ENCODE measurements at places on chromosomes 3 and 15.

DNA sequence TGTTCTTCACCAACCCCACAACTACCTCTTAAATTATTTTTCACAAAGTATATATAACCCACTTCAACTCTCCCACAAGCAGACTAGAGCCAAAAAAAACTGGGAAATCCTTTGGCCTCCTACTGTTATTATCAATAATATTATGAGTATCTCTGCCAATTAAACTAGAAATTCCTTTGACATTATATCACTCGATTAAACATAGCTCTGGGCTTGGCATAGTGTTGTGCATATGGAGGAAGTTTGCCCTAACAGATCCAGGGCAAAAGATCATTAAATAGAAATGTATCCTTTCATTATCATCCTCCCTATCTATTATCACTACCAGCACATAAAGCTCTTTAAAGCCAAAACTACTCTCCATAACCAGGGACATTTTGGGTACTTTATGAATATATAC is 74.9 kb downstream of the OSBPL10 start:
- H3K36me3 ChIP-seq = no peaks in the 10 kb centered on the region
- H3K27me3 ChIP-seq = no peaks in the 10 kb centered on the region
- H3K27ac ChIP-seq = no peak overlapping the region
- no peaks in the 10 kb centered on the region for H3K4me1 ChIP-seq
- no peak for DNase-seq
- no peak overlapping the region for H3K4me3 ChIP-seq

DNA sequence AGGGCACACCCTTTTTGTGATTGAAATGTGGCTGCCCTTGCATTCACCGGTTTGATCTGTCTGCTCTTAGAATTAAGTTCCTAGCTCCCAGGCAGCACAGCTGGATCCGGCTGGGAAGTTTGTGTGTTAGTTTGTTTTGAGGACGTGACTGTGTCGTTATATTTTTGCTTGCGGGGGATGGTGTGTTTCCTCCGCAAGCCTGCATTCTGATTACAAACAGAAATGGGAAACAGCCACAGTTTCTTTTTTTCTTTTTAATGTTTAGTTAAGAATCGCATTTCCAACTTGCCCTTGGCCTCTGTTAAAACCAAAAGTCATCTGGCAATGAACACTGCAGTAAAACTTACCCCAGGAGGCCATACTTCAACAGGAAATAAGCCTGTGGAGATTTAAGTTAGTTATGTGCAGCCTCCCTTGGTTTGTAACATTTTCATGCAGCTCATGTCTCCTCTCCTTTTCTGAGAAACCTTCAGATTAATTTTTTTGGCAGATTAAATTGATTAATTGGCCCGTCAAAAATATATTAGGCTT is 888 bp downstream of the TMOD3 start:
- H3K4me1 ChIP-seq = peaks cover 36% of the 10 kb centered on the region
- peak overlapping the region; percentile 87 for H3K4me3 ChIP-seq
- peaks cover 8% of the 10 kb centered on the region for H3K36me3 ChIP-seq
- H3K27me3 ChIP-seq = no peaks in the 10 kb centered on the region
- peak overlapping the region; percentile 92 for H3K27ac ChIP-seq
- DNase-seq = no peak

GRCh38 chr3:191568206-191568605 is 107.2 kb downstream of the PYDC2 start:
- no peak overlapping the region for H3K27ac ChIP-seq
- H3K27me3 ChIP-seq = no peaks in the 10 kb centered on the region
- H3K4me1 ChIP-seq = no peaks in the 10 kb centered on the region
- DNase-seq = no peak

GRCh38 chr15:80577552-80578205 is 117.4 kb upstream of the ABHD17C start:
- H3K4me3 ChIP-seq = no peak overlapping the region
- no peak for DNase-seq
- no peaks in the 10 kb centered on the region for H3K36me3 ChIP-seq
- peaks cover 15% of the 10 kb centered on the region for H3K27me3 ChIP-seq
- H3K27ac ChIP-seq = no peak overlapping the region
- no peaks in the 10 kb centered on the region for H3K4me1 ChIP-seq

GRCh38 chr3:114809668-114810413 is 337.2 kb downstream of the ZBTB20 start:
- H3K27ac ChIP-seq = peak overlapping the region; percentile 67
- no peaks in the 10 kb centered on the region for H3K27me3 ChIP-seq
- H3K4me3 ChIP-seq = peak overlapping the region; percentile 28
- DNase-seq = peak; percentile 35
- peaks cover 10% of the 10 kb centered on the region for H3K4me1 ChIP-seq

GRCh38 chr3:138376663-138377062 is 28.3 kb downstream of the MRAS start:
- H3K4me3 ChIP-seq = no peak overlapping the region
- no peak for DNase-seq
- no peak overlapping the region for H3K27ac ChIP-seq
- H3K4me1 ChIP-seq = no peaks in the 10 kb centered on the region

DNA sequence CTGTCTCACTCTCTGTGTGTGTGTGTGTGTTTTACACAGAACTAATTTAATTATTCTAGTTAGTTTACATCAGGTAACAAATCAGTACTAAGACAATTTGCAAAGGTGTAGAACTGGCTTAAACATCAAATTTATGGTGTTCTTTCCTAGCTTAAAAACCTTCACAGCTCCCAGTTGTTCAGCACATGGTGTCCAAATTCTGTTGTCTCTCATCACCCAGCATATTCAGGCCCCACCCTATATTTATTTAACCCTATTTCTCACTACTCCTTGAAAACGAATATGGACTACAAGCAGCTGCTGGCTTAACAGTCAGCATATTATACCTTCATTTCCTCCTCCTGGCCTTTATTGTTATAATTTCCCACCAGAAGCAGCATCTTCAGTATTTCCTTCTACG is 1.2 kb downstream of the IL20RB start:
- H3K36me3 ChIP-seq = no peaks in the 10 kb centered on the region
- no peak for DNase-seq
- no peak overlapping the region for H3K4me3 ChIP-seq
- H3K27ac ChIP-seq = no peak overlapping the region
- H3K4me1 ChIP-seq = peaks cover 13% of the 10 kb centered on the region
- H3K27me3 ChIP-seq = no peaks in the 10 kb centered on the region

- H3K27me3 ChIP-seq = no peaks in the 10 kb centered on the region
- no peaks in the 10 kb centered on the region for H3K36me3 ChIP-seq
- H3K4me3 ChIP-seq = no peak overlapping the region
- H3K4me1 ChIP-seq = peaks cover 3% of the 10 kb centered on the region
- DNase-seq = no peak
- no peak overlapping the region for H3K27ac ChIP-seq
These were observed 23.8 kb downstream of the EFCAB12 start for GRCh38 chr3:129404610-129405009.

GRCh38 chr15:45091161-45091560 is 22.8 kb downstream of the DUOX2 start:
- H3K27me3 ChIP-seq = peaks cover 43% of the 10 kb centered on the region
- no peak overlapping the region for H3K4me3 ChIP-seq
- no peak for DNase-seq
- no peak overlapping the region for H3K27ac ChIP-seq
- H3K4me1 ChIP-seq = no peaks in the 10 kb centered on the region
- no peaks in the 10 kb centered on the region for H3K36me3 ChIP-seq

DNA sequence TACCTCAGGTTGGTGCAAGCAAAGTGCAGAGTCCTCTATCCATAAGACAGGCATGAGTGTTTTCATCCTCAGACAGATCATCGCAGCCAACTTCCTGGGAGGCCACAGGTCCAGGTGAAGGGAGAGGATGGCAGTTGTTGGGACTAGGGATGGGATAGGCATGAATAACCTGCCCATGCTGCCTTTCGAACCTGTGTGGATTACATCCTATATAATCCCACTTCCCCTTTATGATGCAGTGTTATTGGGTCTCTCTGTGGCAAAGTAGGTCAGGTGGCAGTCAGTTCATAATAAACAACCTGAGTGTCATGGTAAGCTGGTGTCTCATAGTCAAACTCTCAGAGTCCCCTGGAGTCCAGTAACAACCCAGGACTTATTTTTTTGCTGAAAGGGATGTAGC is 40.4 kb downstream of the CCR3 start:
- DNase-seq = no peak
- peak overlapping the region; percentile 76 for H3K4me3 ChIP-seq
- H3K27me3 ChIP-seq = no peaks in the 10 kb centered on the region
- peaks cover 77% of the 10 kb centered on the region for H3K4me1 ChIP-seq

DNA sequence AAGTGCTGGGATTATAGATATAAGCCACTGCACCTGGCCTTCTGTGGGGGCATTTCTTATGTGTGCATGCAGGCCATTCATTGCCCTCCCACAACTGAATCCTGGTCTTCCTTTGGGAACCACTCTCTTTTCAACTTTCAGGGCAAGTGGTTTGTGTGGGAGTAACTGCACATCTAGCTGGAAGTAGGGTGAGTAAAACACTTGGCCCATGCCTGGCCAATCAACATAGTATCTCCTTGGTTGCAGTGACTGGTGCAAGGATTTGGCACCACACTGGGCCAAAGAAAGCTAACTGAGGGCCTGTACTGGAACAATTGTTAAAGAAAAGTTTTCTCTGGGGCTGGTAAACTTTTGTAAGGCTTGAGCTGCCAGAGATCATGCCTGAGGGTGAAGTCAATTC is 189.2 kb upstream of the FEZF2 start:
- H3K4me3 ChIP-seq = no peak overlapping the region
- no peaks in the 10 kb centered on the region for H3K27me3 ChIP-seq
- H3K4me1 ChIP-seq = no peaks in the 10 kb centered on the region
- H3K27ac ChIP-seq = no peak overlapping the region
- DNase-seq = no peak

DNA sequence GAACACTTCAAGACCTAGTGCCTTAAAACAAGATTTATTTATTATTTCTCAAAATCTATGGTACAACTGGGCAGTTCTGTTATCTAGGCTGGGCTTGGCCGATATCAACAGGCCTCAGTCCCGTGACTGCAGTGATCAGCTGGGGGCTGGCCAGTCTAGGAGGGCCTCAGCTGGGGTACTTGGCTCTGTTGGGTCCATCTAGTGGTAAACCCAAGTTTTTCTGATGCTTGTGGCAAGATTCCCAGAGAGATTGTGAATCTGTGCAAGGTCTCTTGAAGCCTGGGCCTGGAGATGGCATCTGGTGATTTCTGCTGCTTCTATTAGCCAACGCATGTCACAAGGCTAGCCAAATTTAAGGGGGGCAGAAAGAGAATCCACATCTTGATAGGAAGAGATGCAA is 482.4 kb upstream of the SGO1 start:
- no peak overlapping the region for H3K27ac ChIP-seq
- no peak for DNase-seq
- no peaks in the 10 kb centered on the region for H3K4me1 ChIP-seq
- H3K36me3 ChIP-seq = no peaks in the 10 kb centered on the region
- no peaks in the 10 kb centered on the region for H3K27me3 ChIP-seq

- peak overlapping the region; percentile 71 for H3K4me3 ChIP-seq
- H3K36me3 ChIP-seq = peaks cover 54% of the 10 kb centered on the region
- peaks cover 36% of the 10 kb centered on the region for H3K4me1 ChIP-seq
- H3K27me3 ChIP-seq = no peaks in the 10 kb centered on the region
These were observed 4.6 kb downstream of the DPP8 start for GRCh38 chr15:65512807-65513416.

- H3K4me1 ChIP-seq = no peaks in the 10 kb centered on the region
- no peak overlapping the region for H3K27ac ChIP-seq
- H3K4me3 ChIP-seq = no peak overlapping the region
- no peaks in the 10 kb centered on the region for H3K36me3 ChIP-seq
These were observed 105.7 kb downstream of the IGF1R start for GRCh38 chr15:98753726-98754656.

- no peaks in the 10 kb centered on the region for H3K36me3 ChIP-seq
- peaks cover 52% of the 10 kb centered on the region for H3K27me3 ChIP-seq
- no peaks in the 10 kb centered on the region for H3K4me1 ChIP-seq
- DNase-seq = no peak
- H3K4me3 ChIP-seq = no peak overlapping the region
These were observed 34.6 kb upstream of the THSD4 start for GRCh38 chr15:71080705-71081104.

GRCh38 chr15:90620379-90621067 is 90.8 kb downstream of the CRTC3 start:
- no peaks in the 10 kb centered on the region for H3K4me1 ChIP-seq
- no peak for DNase-seq
- H3K27ac ChIP-seq = peak overlapping the region; percentile 13
- no peak overlapping the region for H3K4me3 ChIP-seq
- no peaks in the 10 kb centered on the region for H3K27me3 ChIP-seq

DNA sequence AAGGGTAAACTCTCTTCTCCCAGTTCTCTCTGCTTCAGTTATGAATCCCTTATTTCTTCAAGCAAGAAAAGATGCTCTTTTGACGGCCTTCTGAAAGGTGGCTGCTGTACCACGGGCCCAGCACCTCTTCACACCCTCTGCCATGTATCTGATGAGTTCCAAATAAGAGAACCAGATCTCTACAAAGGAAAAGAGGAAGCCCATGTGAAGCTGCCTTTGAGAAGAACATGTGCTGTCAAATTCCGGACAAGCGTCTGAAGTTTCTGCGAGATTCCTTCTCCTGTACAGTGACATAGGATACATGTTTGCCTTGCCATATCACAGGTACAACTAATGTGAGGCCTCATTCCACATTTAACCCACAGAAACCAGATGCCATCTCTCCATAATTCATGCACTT is 59.2 kb downstream of the SH3BP5 start:
- peak overlapping the region; percentile 3 for H3K4me3 ChIP-seq
- H3K27me3 ChIP-seq = no peaks in the 10 kb centered on the region
- DNase-seq = no peak

DNA sequence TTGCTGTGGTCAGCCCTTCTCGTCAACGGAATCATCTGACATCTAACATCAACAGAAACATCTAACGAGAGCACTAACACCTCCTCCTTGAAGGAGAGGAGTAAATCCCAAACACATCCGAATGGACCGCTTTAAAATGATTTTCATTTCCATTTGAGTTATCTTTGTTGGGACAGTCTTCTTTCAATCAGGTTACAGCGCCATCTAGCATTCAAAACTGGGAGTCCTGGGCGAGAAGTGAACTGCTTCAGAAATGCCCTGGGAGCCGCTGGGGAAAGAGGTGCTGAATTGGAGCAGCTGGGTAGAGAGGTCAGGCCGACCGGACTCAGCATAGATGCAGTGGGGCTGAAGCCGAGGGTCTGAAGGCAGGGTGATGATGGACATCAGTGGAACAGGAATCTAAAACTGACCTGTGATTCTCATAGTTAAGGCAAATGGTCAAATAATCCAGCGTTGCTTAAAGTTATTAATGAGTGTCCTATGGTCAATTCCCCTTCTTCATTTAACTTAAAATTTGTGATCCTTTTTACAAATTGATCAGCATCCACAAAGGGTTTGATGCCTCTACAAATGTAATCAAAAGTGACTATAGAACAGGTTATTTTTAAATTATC is 170.0 kb upstream of the NDN start:
- H3K4me1 ChIP-seq = no peaks in the 10 kb centered on the region
- H3K4me3 ChIP-seq = no peak overlapping the region
- H3K27ac ChIP-seq = no peak overlapping the region
- H3K27me3 ChIP-seq = no peaks in the 10 kb centered on the region
- DNase-seq = no peak

DNA sequence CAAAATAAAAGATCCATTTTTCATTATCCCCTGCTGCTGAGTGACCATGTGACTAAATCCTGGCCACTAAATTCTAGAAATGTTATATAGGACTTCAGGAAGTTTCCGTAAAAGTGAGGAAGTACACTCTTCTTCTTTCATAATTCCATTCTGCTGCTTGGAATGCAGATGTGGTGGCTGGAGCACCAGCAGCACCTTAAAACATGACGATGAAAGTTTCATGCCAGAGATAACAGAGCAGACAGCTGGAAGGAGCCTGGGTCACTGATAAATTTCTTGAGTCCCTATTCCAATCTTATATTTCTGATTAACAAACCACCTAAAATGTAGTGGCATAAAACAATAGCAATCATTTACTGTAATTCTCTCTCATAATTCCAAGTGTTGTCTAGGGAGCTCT is 238.7 kb downstream of the TBL1XR1 start:
- no peaks in the 10 kb centered on the region for H3K36me3 ChIP-seq
- no peaks in the 10 kb centered on the region for H3K27me3 ChIP-seq
- H3K4me1 ChIP-seq = no peaks in the 10 kb centered on the region
- H3K4me3 ChIP-seq = no peak overlapping the region
- no peak for DNase-seq

All from effector memory CD8-positive, alpha-beta T cell (primary cell).